Stimulated activated CD8-positive, alpha-beta memory T cell treated with anti-CD3 and anti-CD28 coated beads, Interleukin-7, amount 100 ng/mL, for 1 hour (primary cell): ENCODE measurements at places on chromosomes 3 and 15.

GRCh38 chr3:30751610-30752299, 142.7 kb downstream of the GADL1 start:
- peak; percentile 24 for DNase-seq

GRCh38 chr15:39409876-39410530, 170.9 kb upstream of the THBS1 start:
- DNase-seq: no peak

- peak; percentile 40 for DNase-seq
These were observed at the start of gene PTPN9 for GRCh38 chr15:75578948-75579920. PTPN9 (minus strand) TSS chr15:75579315; CDS start chr15:75578776, 539 bp downstream.

DNA sequence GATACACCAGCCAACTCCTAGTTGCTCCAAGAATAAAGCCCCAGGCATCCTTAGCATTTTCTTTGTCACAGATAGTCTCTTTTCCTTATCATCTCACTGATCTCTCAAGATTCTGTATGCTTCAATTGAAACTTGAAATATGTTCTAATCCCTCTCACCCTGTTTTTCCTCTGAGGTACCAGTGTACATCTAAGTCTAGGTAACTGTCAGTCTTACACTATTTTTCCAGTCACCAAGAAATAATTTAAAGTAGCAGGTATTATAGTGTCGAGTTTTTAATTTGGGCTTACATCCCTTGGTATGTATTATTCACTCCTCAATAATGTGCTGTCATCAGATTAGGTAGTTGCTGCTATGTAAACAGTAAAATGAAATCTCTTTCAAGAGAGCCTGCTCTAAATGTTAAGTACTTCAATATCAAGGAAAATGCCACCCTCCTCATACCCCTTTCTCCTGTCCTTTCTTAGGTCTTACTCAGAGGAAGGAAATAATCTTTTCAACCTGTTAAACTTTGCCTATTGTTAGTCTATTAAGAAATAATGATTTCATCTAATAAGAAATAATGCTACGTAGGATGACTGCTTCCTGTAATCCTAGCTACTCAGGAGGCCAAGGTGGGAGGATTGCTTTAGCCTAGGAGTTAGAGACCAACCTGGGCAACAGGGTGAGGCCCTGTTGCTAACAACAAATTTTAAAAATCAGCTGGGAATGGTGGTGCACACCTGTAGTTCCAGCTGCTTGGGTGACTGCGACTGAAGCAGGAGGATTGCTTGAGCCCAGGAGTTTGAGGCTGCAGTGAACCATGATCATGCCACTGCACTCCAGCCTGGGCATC, 39.8 kb downstream of the TSC22D2 start:
- no peak for DNase-seq

- no peak for DNase-seq
These were observed 22.7 kb downstream of the ERICH6 start for GRCh38 chr3:150681057-150681456.

GRCh38 chr3:153442799-153443487, 280.9 kb downstream of the RAP2B start:
- no peak for DNase-seq

DNA sequence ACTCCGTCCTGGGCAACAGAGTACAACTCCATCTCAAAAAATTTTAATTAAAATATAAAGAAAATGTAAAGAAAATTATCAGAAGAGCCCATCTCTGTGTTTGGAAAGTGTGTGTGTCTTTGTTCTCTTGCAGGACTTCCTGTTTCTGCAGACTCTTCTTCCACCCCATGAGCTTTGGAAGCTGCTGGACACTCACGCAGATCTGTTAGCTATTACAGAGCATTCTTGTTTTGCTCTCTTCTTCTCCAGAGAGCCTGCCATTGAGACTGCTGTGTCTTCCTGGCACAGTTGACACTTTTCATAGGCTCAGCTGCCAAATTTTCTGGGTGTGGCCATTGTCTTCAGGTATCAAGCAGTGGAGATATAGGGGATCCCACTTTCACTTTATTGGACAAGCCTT, 6.0 kb upstream of the CCR8 start:
- no peak for DNase-seq

DNA sequence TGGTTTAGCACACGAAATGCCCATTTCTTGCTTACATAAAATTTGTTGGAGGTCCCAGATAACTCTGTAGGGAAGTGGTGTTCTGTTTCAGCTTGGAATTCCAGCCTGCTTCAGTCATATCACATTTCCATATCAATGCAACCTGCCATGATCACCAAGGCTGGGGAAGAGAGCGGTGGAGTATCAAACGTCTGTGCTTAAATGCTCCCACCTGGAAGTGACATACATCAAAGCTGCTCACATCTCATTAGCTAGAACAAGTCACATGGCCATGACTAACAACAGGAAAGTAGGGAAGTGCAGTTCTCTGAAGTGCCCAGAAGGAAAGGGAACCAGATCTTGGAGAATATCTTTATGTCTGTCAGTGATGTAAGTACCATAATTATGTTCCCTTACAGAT, 130.2 kb upstream of the CFAP20DC start:
- no peak for DNase-seq

- no peak for DNase-seq
These were observed 131.4 kb downstream of the ATP1B3 start for GRCh38 chr3:142007710-142008399.

- DNase-seq: no peak
These were observed 274.5 kb downstream of the FEZF2 start for GRCh38 chr3:62098646-62099365.

- no peak for DNase-seq
These were observed 77.0 kb downstream of the P3H2 start for GRCh38 chr3:190043741-190044140.

- DNase-seq: no peak
These were observed 65.3 kb downstream of the ASB7 start for GRCh38 chr15:100667405-100668347.
